ENCODE measurements at places on chromosomes 1 and 21.

DNA sequence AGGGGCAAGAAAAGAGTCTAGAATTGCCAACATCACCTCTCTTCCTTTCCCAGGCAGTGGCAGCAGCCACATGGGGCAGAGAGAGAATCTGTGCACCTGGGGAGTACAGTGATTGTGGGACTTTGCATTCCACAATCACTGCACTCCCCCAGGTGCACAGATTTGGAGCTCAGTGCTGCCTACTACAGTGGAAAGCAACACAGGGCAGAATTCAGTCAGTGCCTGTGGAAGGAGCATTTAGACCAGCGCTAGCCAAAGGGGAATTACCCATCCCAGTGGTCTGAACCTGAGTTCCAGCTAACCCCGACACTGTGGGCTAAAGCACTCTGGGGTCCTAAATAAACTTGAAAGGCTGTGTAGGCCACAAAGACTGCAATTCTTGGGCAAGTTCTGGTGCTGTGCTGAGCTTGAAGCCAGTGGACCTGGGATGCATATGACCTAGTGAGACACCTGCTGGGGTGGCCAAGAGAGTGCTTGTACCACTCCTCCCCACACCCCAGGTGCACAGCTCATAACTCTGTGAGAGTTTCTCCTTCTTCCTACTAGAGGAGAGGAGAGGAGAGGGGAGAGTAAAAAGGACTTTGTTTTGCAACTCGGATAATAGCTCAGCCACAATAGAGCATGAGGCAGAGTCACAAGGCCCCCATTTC lies 50.3 kb downstream of the NUP210L start:
- DNase-seq = no peak

GRCh38 chr1:172321451-172321850 lies 99.0 kb upstream of the C1orf105 start:
- DNase-seq = no peak

- DNase-seq = no peak
Measured at GRCh38 chr1:157482174-157482573, 70.1 kb downstream of the FCRL5 start.

GRCh38 chr1:221089273-221089672 lies 210.0 kb downstream of the HLX start:
- DNase-seq = no peak

- no peak for DNase-seq
Measured at GRCh38 chr1:59718989-59719360, 95.8 kb upstream of the HOOK1 start.

DNA sequence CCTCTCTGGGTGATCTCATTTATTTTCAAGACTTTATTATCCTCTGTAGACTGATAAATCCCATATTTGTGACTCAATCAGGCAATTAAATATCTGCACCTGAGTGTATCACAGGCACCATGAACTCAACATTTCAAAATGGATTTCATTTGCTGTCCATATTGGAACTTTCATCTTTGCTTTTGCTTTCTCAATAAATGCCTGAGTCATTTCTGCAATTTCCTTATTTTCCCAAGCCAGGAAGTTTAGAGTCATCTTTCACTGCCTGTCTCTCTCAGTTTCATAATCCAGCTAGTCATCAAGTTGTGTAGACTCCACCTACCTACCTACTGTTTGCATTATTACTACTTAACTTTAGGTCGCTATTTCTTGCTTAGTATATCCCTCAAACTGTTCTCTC lies 540.9 kb downstream of the LMO4 start:
- DNase-seq = no peak

DNA sequence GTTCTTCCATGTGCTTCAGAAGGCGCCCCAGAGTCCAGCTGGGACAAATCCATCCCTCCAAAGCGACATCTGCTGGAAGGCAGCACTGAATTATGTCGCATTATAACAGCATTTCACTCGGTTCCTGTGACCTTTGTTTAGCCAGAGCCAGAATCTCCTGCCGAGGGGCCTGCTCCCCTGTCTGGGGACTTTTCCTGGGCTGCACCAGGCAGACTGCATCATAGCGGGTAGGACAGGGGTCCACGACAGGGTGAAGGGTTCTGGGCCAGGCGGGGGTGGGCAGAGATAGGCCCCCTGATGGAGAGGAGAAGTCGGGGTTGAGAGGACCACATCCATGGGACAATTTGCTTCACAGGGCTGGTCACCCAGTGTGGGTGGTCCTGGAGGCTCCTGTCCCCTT lies 276.9 kb downstream of the MATN1 start:
- no peak for DNase-seq

GRCh38 chr1:201877877-201878401 lies 10.8 kb upstream of the SHISA4 start:
- peak; percentile 40 for DNase-seq

DNA sequence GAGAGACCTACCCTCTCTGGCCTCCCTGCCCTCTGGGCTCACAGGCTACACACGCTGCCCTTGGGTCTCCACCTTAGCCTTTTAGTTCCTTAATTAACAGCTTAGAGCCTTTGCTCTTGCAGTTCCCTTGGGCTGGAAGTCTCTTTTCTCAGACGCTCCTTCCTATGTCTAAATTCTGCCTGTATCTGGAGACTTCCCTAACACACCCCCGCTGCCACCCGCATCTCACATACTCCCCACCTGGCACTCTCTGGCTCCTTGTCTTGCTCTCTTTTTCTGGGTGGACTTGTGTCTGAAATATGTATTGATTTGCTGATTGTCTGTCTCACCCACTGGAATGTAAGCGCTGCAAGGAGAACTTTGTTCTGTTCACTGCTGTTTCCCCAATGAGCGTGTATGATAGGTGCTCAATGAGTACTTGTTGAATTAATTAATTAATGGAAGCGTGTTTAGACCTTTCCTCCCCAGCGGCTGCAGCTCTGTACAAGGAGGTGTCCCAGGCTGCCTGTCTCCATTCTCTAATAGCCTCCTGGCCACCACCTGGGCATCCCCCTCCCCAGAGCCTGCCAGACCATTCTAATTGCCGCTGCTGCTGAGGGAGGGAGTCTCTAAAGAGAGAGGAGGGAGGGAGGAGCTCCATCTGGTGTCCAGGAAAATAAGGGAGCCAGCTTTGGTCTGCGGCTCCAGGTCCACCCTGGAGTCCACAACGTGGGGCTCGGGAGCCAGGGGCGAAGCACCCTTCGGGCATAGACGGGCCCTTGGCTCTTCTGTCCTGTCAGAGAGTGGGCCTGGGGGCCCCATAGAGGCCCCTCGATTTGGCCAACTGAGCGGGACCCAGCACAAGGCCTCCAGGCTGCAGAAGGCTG lies 95.4 kb downstream of the RNF220 start:
- DNase-seq = no peak

DNA sequence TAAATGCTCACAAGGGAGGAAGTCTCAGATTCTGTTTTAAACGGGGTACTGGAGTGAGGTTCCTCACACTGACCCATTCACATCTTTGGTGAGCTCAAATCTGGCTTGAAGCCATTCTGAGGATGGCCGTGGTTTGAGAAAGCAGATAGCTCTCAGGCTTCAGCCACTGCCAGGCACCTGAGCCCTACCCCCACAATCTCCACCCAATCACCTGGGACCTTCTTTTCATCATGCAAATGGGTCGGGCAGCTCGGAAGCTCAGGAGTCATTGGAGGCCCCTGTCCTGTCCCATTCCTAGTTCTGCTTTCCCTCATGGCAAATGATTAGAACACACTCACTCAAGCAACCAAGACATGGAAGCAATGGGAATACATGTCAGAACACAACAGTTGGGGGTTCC lies 141.4 kb upstream of the ETS2 start:
- no peak for DNase-seq

DNA sequence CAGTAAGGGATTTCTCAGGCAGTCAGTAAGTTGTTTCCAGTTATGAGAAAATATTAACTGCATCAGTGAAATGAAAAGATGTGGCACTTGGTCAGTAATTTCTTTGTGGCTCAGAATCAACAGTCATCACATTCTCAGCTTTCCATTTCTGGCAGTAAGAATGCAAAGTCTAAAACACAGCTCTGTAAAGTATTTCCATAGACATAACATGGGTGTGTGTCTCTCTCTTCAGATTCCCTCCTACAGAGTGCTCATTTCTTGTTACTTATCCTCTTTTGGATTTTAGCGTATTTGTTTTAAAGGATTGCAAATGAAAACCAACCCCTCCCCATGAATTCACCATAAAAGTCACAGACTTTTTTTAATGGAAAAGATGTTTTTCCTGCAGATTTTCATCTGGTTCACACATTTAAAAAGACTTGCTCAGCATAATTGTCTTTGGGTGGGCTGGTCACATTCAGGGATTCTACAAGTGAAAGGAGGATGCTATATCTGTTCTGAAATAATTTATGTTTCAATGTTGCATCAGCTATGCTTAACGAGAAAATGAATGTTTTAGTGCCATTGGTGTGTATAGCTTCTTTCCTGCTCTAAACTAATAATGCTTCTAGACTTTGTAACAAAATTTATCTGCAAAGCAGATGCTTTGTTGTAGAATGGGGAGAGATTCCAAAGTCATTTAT lies 34.6 kb upstream of the CD55 start:
- DNase-seq = no peak

DNA sequence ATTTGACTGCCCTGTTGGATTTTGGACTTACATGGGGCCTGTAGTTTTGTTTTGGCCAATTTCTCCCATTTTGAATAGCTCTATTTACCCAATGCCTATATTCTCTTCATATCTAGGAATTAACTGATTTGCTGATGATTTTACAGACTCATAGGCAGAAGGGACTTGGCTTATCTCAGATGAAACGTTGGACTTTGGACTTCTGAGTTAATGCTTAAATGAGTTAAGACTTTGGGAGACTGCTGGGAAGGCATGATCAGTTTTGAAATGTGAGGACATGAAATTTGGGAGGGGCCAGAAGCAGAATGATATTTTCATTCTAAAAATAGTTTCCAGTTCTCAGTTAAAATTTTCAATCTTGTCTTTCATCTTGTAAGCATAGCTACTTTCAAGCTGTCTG lies 222.3 kb downstream of the COP1 start:
- DNase-seq = no peak

GRCh38 chr1:21189421-21189820 lies 12.7 kb upstream of the EIF4G3 start:
- no peak for DNase-seq

GRCh38 chr1:232369451-232370296 lies 260.3 kb downstream of the SIPA1L2 start:
- no peak for DNase-seq

DNA sequence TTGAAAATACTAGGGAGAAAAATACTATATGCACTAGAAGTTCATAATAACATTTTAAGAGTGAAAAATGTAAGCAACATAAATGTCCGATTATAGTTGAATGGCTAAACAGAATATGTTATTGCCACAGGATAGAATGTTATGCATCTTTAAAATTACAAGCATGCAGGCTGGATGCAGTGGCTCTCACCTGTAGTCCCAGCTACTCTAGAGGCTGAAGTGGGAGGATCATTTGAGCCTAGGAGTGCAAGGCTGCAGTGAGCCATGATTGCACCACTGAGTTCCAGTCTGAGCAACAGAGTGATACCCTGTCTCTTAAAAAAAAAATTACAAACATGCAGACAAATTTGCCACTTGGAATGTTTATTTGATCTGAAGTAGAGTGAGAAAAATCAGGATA lies 3.0 kb upstream of the BATF3 start:
- no peak for DNase-seq

DNA sequence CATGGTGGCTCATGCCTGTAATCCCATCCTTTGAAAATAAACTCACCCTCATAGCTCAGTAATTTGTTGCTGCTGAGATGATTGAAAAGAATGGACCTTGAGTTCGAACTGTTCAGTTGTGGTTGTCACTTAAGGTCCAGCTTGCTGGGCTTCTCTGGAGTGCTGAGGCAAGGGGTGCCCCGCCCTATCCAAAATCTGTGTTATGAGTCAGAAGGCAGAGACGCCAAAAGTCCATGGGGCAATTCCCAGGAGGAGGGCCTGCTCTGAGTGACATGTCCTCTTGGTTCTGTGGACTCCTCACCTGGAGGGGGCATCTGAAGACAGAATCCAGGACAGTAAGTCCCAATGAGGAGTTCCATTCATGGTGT lies 64.8 kb downstream of the MYOM3 start:
- DNase-seq = no peak

GRCh38 chr21:45049714-45050344 lies 24.6 kb upstream of the ADARB1 start:
- no peak for DNase-seq

- DNase-seq = no peak
Measured at GRCh38 chr1:34906756-34907155, 22.7 kb downstream of the DLGAP3 start.

DNA sequence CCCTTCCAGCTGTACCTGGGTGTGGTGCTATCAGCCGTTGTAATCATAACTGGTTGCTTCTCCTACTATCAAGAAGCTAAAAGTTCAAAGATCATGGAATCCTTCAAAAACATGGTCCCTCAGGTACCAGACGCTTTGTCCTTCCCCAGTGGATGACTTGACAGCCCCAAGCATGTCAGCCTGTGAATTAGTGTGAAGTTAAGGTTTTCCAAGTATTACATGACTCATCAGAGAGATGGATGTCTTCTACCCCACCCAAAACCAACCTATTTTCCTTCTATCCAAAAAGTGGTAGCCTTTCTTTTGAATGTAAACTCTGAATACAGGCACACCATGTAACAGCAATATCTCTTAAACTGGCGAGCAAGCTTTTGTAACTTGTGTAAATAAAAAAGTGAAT lies 15.1 kb downstream of the ATP1A1 start:
- DNase-seq = no peak

- DNase-seq = no peak
Measured at GRCh38 chr21:35274090-35274489, 225.0 kb upstream of the RUNX1 start.

GRCh38 chr21:41762753-41763152 lies 4.1 kb downstream of the RIPK4 start:
- DNase-seq = no peak

DNA sequence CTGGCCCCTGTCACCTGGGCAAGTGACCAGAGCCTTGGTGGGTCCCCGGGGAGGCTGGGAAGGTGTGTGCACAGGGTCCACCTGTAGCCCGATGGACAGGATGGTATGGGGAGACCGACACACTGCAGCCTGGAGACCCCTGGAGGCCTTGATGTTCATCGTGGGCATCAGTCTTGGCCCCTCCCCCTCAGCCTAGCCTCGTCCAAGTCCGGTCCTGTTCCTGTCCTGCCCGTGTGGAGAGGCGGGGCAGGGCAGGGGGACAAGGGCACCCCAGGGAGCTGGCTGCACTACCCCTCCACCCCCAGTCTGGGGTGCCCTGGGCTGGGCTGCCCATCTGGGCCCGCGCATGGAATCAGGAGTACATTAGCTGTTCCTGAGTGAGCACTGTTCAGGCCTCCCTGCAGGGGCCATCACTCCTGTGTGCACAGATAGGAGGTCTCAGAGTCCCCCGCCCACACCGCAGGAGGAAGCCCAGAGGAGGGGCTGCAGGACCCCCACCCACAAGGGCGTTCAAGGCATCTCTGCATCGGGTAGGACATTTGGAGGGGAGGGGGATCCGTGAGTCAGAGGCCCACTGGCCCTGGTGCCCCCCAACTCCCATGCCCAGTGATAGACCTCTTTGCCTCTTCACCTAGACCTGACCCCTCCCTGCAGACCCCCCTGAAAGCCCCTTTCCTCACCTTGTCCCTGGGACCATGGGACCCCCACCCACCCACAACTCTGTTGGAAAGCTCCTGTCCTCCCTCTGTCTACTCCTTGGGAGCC lies 63.2 kb downstream of the WNT9A start:
- no peak for DNase-seq

Measured in nucleus accumbens (tissue), 56 donors.